Left renal pelvis (tissue), 4 donors: ENCODE measurements at places on chromosomes 4 and X.

DNA sequence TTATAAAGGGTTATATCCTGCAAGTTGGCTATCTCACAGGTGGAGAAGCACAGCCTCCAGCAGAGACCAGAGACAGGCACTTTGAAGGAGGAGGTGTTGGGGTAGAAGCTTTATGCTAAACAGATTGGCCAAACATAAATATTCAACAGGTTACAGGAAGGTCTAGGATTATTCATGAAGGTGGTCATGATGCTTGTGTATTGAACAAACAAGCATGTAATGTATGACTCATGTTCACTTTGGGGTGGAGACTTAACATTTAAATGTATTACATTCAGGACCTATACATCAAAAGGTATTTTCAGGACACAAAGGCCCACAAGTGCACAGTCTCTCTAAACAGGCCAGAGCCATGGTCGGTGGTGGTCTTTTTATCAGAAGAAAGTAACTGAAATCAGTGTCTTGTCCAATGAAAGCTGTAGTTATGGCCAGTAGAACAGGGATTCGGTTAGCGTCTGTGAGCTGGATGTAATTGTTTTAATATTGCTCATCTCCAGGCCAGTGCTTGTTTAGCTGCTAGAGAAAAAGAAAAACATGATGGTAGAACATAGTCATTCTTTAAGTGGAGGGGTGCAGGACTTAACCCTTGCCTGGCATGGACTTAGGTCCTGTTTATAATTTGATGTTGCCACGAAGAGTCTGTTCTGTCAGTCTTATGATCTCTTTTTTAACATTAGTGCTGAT, 555.2 kb upstream of the PCDH10 start:
- no peak for DNase-seq

DNA sequence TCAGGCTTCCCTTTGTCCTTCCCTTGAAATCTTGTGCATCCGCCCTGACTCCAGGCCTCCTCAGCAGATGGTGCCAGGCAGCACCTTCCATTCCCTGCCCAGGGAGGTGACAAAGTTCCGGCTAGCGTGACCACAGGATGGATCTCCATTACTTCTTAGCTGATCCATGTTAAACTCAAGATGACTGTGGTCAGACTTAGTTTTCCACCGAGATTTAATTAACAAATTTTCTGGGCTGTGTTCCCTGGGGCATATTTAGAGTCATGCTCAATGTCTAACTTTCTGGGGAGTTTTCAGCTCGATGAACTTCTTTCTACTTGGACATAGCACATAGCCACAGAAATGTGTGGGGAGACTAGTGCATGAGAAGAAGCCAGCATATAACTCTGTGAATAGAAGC, 215.1 kb upstream of the SFRP2 start:
- no peak for DNase-seq

- no peak for DNase-seq
These were observed 17.6 kb downstream of the SLIT2 start for GRCh38 chr4:20269320-20269719.

DNA sequence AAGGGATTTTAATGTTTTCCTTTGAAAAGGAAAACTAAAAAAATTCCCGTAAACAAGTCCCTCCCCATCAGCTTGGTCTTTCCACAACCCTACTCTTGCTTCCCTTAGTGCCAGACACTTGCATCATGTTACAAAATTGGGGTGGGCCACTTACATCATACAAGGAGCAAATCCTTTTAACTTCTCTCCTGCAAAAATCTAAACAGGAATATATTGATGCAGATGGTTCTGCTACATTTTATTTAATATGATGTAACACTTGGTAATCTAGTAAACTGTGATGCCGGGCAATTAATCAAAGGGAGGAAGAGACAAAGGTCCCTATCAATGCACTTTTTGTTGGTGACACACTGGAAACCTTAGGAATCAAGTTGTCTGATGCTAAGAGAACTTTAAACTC, 125.3 kb downstream of the UBE2K start:
- DNase-seq: no peak

DNA sequence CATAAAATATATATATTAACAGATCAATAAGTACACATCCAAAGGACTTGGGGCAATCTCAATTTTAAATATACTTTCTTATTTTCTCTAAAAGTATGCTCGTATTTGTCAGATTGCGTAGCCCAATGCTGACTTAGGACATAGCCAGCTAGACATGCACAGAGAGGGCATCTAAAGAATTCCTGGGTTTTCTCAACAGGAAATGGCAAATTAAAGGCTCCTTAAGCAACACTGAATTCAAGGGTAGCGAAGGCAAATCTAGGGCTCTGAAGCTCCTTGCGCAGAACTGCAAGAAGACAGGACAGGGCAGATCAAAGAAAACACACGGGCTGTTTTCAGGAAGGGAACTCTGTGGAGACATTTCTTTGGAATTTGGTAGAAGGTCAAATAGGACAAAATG, 94.6 kb upstream of the FTHL17 start:
- DNase-seq: no peak

DNA sequence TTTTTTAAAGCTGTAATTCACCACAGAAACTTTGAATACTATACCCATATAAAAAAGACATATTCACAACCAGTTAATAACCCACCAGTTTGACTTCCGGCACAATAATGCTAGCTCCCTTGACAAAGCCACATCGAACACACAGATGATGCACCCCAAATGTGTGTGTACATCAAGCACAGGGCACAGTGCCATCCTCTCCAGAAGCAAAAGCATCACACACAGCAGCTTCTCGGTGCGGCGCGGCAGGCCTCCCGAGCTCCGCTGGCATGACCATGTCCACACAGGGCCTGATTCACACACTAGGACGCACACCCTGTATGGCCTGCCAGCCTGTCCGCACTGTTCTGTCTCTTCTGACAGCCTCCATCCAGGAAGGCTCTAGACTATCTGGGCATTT, 88.0 kb downstream of the LEF1 start:
- no peak for DNase-seq

DNA sequence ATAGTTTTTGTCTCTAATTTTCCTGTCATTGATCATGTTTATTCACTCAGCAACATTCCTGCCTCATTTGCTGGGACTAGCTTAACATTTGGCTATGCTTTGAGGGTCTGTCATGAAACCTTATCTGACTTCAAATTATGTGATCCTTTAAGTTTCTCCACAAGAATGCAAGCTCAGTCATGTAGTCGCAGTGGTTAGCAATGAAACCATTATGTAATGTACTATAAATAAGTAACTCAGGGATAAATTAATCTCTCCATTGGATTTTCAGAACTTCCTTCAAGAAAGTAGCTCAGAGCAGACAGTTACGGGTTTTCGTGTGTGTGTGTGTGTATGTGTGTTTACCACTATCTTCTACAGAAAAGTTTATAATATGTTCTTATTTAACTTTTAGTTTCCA, 993.6 kb downstream of the ADGRL3 start:
- no peak for DNase-seq

GRCh38 chr4:566508-567295, 9.4 kb downstream of the TMEM271 start:
- DNase-seq: no peak

GRCh38 chr4:97998203-97998602, 145.1 kb downstream of the STPG2 start:
- no peak for DNase-seq

DNA sequence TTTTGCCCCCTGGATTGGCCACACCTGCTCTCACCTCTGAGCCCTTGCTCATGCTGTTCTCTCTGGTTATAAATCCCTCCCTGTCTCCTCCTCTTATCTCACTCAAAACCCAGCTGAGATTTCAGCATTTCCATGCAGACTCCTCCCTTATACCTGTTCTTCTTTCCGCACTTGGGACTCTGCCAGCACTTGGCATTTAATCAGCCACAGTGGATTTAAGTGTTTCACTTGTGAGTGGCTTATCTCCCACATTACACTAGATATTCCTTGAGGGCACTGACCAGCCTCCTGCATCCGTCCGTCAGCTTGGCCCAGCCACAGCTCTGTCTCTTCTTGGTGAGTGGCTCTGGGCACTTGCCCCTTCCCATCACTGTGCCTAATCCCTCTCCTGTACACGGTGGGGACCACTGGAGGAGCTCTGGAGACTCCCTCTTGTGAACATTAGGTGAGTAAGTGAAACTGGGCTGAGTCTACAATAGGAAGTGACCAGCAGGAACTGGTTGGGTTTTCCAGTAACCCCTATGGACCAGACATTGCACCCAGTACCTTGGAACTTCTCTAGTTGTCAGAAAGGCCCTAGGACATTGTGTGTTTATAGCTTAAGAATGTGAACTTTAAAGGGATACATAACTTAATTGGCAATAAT, 19.9 kb downstream of the FGFBP1 start:
- DNase-seq: no peak

- no peak for DNase-seq
These were observed 243.2 kb downstream of the CPE start for GRCh38 chr4:165621983-165622382.

DNA sequence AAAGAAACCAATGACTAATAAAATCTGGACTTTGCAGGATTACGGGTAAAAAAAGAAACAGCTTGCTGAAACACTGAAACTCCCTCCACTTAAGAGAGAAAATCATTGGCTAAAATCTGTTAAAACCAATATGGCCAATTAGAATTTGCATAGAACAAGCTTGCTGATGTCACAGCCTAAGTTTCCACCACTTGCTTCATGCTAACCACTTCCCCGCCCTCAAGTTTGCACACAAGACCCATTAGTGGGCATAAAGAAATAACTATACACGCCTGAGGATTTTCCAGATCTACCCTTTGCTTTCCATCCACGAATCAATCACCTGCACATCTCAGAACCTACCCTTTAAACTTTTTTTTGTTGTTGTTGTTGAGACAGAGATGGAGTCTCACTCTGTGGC, 42.7 kb upstream of the PHEX start:
- DNase-seq: no peak

GRCh38 chrX:109793191-109793590, 60.1 kb upstream of the ACSL4 start:
- DNase-seq: no peak

GRCh38 chrX:47593522-47593921, 11.3 kb downstream of the TIMP1 start:
- no peak for DNase-seq

GRCh38 chr4:139689093-139689722, 23.6 kb downstream of the MGST2 start:
- DNase-seq: no peak

GRCh38 chr4:156190615-156191014, 236.9 kb upstream of the CTSO start:
- no peak for DNase-seq

DNA sequence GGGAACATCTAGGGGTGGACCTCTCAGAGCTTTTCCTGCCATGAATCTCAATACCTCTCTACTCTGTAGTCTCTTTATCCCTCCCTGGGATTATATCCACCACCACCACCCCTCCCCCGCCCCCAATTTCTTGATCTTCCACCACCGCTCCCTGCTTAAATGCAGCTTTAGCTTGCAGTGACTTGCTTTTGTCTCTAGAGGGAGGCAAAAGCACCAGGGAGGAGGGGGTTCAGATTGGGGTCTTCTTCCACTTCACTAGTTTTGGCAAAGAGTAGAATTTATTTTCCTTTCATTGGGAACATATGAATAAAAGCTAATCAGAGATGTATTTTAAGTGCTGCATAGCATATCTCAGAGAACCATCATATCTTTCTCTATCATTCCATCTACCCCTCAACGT, 5.5 kb downstream of the ARHGAP36 start:
- DNase-seq: no peak

- DNase-seq: no peak
These were observed 16.5 kb downstream of the GPR173 start for GRCh38 chrX:53065104-53065503.

DNA sequence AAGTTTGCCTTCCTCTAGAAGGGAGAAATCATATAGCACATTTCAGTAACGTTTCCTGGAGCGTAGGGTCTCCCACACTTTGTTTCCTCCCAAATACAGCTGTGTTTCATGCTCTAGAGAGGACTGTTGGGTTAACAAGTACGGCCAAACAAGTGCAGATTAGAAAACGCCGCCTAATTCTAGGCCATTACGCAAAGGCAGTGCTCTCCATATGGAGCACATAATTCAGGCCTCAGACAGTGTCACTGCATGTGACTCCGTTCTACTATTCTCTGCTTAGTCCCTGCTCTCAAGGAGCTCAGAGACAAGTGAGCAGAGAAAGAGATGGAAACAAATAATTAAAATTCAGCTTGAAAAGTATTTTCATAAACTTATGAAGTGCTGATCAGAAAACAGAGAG, 11.6 kb downstream of the ZNF827 start:
- no peak for DNase-seq

DNA sequence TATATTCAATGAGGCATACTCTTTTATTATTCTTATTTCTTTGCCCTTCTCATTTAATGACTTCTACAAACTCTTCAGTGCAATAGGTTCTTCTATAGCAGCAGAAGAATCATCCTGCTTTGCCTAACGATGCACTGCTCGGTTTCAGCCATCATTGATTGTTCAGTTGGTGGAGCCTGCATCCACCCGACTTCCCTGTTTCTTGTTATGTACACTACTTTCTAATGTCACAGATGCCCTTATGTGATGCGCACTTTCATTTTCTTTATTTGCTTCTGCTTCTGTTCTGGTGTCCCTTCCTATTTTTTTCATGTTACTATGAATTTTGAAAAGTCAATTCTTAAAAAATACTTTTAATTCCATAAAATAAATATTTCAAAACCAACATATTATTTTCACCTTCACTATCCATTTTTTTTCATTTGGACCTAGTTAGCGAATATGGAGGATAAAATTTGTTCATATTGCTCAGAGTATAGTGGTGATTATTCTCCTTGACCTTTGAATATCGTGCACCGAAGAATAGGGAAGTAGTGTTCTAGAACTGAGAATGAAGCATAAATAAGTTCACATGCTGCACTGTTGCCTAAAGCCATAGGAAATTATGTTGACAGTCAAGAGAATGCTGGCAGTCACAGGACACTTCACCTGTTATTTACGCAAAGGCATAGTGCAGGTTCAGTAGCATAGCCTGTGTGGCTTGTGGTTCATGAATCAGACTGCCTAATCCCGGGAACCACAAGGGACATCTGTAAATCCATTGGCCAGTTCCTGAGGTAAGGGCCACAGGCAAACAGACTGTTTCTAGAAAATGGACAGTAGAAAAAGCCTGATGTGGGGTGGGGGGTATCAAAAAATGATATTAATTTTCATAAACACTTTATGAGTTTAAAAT, 21.3 kb upstream of the SFRP2 start:
- DNase-seq: no peak

GRCh38 chrX:140526171-140526570, 21.3 kb upstream of the SOX3 start:
- no peak for DNase-seq

GRCh38 chr4:85955620-85956292, 404.1 kb downstream of the MAPK10 start:
- DNase-seq: no peak

GRCh38 chrX:107753187-107753586, 22.4 kb downstream of the TSC22D3 start:
- no peak for DNase-seq

DNA sequence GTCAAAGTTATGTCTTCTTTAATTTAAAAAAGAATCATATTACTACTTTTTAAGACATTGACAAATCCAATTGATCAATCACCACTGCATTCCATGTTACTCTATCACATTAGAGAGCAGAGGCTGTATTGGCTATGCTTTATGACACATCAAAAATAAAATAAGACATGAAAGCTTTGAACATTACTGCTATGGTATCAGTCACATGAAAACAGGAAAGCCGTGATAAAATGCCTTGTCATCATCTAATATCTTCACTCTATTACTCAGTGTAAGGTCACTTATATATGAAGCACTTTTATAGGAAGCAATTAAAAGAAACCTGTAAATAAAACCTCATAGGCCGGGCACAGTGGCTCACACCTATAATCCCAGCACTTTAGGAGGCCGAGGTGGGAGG, 27.7 kb upstream of the CEP135 start:
- no peak for DNase-seq

GRCh38 chrX:110081740-110082139, 78.8 kb downstream of the TMEM164 start:
- DNase-seq: no peak

- DNase-seq: no peak
These were observed 11.9 kb downstream of the CA5B start for GRCh38 chrX:15749642-15750610.
